ENCODE measurements at places on chromosomes 3 and 15.

DNA sequence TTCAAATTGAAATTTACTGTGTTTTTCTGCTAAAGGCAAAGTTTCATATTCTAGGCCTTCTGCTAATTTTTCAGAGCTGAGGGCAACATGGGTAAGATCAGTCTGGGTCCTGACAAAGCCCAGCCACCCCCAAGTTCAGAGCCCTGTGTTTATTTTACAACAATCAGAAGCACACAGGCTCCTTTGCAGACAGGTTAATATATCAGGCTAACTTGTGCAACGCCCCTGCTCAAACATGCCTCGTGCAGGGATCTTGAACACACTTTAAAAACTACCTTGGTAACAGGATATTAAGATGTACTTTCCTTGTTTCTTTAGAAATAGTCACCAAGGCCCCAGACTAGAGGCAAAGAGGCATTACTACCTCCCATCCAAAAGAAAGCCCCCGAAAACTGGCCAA is 64.0 kb downstream of the POLR2M start:
- DNase-seq: no peak

DNA sequence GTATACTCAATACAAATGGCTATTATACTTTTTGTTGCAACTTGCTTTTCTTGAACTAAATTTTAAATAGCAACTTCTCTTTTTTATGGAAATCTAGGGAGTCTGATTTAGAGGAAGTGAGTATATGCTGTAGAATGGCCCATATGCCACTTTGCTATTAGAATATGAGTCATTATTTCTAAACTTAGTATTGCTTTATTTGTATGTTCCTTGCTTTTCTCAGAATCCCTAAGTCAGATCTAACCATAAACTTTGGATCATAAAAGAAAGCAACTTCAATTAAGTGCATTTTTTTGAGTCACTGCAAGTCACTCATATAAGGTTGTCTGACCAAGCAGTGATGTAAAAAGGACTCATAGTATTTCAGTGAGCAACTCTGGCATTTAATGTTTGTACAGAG is 17.5 kb upstream of the SPTSSB start:
- no peak for DNase-seq

DNA sequence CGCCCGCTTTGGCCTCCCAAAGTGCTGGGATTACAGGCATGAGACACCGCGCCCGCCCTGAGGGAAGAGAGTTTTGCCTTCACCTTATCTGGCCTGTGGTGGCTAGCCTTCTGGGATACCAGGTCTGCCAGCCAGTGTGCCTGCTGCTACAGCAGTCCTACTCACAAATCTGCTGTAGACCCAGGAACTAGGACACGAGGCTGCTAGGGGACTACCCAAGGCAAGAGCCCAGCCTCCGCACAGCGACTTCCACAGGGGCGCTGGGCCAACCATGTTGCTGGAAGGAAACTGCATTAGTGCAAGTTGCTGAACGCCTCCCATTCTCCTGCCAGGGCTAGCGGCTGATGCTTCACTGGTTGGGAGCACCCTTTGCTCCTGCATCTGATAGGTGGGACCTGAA is 53.7 kb downstream of the DHX30 start:
- no peak for DNase-seq

- DNase-seq: no peak
Measured at GRCh38 chr3:47611576-47611975, 32.9 kb upstream of the CSPG5 start.

GRCh38 chr3:120879411-120879810 is 28.6 kb upstream of the STXBP5L start:
- DNase-seq: no peak

GRCh38 chr3:116176974-116177555 is 268.2 kb downstream of the LSAMP start:
- no peak for DNase-seq

DNA sequence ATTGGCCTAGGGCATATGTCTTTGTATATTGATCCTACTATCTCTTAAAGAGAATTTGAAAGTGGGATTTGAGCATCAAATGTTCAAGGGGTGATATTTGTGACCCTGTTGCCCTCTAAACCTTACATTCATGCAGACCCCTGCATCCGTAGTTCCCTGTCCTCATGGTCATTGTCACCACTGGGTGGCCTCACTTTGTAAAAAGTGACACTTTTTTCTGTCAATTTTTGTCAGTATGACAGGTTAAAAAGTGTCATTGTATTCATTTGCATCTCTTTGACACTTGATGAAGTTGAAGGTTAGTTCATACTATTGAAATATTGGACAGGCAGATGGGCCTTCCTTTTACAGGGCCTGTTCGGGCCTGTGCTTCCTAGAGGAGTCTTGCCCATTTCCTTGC is 12.3 kb upstream of the KLF15 start:
- DNase-seq: no peak

- no peak for DNase-seq
Measured at GRCh38 chr3:143720381-143720780, 127.9 kb downstream of the SLC9A9 start.

- DNase-seq: no peak
Measured at GRCh38 chr15:58217460-58217859, 79.3 kb downstream of the AQP9 start.

- DNase-seq: no peak
Measured at GRCh38 chr3:108292450-108292849, 3.9 kb upstream of the HHLA2 start.

- no peak for DNase-seq
Measured at GRCh38 chr15:100794008-100794407, 85.6 kb upstream of the ALDH1A3 start.

- peak; percentile 59 for DNase-seq
Measured at GRCh38 chr3:112136959-112137693, 4.1 kb upstream of the GCSAM start.

- DNase-seq: no peak
Measured at GRCh38 chr15:27061739-27062138, 90.8 kb downstream of the GABRG3 start.

DNA sequence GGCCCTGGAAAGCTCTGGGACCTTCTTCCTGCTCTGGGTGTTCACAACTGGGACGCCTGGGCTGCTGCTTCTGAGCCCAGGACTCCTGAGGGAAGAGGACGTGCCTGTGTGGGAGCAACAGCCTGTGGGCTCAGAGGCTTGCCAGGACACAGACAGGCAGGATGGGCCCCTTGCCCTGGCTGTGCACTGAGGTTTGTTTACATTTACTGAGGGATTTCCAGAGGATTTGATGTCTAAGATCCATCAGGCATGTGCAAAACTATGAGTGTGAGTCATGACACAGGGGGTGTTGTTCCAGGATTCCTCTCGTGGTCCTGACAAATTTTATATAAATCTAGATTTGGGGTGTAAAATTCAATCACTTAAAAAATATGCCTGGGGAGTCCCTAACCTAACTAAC is 10.6 kb downstream of the CCR9 start:
- DNase-seq: no peak

DNA sequence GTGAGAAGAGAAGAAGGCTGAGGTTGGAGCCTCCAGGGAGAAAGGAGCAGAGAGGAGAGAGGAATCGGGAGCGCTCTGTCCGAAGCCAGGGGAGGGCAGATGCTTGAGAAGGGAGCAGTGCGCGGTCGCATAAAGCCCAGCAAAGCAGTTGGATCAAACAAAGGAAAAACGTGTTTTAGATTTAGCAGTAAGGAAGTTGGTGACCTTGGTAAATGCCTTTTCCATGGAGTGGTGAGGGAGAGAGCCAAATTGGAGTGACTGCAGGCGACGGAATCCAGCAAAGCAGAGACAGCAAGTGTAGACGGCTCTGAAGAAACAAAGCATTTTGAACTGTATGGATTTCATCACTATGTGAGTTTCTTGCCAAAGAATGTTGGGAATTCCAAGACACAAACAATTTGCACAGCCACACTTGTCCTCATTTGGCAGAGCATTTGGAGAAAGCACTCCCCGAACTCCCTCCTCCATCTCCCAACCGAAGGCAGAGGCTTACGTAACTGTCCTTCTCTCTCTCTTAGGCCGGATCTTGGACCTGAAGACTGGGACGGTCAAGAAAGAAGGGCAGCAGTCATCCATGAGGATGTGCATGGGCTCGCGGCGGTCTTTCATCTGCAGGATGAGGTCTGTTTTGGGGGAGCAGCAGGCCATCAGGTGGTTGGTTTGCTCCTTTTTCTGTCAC is 103.6 kb downstream of the ARNT2 start:
- DNase-seq: no peak

DNA sequence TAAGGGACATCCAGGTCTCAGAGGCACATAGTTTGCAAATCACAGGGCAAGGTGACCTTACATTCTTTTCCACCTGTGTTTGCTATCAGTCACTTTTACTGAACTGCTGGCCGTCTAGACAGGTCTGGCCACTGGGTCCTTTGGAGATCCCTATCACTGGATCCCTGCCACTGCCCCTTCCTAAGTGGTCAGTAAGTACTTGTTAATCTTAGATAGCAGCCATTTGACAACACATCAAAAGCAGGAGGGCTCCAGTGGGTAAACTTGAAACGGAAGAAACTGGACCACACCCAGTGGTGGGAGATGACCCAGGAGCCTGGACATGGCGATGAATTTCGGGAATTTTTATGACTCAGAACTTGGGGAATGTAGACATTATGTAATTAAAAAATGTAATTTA is 28.9 kb upstream of the RASGRP1 start:
- no peak for DNase-seq

- no peak for DNase-seq
Measured at GRCh38 chr3:50472958-50473357, 30.5 kb downstream of the CACNA2D2 start.

DNA sequence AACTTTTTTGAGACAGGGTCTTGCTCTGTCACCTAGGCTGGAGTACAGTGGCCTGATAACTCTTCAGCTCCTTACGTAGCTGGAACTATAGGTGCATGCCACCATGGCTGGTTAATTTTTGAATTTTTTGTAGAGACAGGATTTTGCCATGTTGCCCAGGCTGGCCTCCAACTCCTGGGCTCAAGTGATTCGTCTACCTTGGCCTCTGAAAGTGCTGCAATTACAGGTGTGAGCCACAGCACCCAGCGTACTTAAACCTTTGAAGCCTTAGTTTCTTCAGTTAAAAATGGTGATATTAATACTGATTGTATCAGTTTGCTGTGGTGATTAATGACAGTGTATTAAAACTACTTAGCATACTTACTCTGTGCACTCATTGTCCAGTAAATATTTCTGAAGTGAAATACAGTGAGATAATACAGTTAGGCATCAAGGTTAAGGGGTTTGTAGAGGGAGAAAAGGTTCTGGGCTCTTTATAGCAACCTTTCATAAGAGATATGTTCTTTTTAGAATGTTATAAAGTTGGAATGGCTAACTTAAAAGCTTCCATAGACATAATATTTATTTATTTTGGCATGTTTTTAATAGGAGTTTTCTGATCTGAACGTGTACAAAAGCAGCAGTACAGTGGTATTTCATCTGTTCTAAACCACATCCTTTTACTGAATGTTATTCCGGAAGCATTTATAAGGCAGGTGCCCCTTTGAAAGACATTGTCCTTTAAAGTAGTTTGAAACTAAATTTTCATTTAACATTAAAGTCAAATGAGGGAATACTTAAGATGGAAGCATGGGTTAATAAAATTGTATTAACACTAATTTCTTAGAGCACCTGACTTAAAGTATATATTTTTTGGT is 23.6 kb downstream of the NCK1 start:
- DNase-seq: peak; percentile 27

GRCh38 chr3:17478673-17479072 is 263.8 kb downstream of the TBC1D5 start:
- no peak for DNase-seq

- no peak for DNase-seq
Measured at GRCh38 chr3:1348547-1348946, 255.7 kb downstream of the CNTN6 start.

- no peak for DNase-seq
Measured at GRCh38 chr3:104245981-104246380, 1120.7 kb upstream of the ALCAM start.

GRCh38 chr3:124566701-124567100 is 163.6 kb upstream of the UMPS start:
- no peak for DNase-seq

DNA sequence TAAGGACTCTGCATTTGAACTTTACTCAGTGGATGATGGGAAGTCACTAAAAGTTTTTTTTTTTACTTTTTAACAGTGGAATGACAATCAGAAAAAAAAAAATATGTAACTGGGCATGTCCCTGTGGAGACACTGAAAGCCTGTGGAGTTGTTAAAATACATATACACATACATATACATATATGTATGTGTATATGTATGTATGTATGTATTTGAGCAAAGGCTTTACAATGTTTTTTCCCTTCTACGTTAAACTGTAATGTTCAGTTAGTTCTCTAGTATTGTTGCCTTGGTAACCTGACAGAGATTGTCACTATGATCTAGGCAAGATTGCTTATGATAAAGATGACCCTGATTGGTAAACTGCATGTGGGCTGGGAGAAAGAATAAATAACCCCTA is 30.3 kb downstream of the NSUN3 start:
- no peak for DNase-seq

GRCh38 chr15:74233851-74234597 is 2.1 kb upstream of the CCDC33 start:
- no peak for DNase-seq

DNA sequence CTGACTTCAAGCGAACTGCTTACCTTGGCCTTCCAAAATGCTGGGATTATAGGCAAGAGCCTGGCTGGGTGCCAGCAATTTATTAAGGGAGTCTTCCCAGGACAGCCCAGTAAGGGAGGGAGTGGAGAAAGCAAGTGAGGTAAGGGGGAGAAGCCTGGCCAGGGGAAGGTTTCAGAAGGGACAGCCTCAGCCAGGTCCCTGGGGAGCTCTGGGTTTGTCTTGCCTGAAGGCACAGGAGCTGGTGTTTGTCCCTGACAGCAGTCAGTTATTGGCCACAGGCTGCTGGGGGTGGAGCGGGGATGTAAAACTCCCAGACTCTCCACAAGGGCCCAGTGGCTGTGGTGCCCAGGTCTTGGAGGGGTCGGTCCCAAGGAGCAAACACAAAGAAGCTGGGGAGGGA is 33.0 kb upstream of the CDCP1 start:
- DNase-seq: no peak

DNA sequence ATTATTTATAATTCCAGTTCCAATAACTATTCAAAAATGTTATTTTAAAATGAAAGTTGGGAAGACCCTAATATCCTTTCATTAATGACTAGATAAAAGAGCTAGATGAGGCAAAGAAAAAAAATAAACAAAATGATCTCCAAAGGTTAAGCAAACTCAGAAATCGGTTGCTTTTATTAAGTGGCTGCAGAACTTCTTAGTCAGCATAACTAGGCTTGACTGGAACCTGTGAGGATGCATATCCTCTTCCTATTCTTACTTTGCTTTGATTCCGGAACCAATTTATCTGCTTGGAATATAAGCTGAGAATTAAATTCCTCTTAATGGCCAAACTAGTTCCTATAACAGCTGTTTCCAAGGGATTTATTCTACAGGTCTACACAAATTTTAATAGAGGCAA is 10.7 kb downstream of the GAP43 start:
- no peak for DNase-seq

DNA sequence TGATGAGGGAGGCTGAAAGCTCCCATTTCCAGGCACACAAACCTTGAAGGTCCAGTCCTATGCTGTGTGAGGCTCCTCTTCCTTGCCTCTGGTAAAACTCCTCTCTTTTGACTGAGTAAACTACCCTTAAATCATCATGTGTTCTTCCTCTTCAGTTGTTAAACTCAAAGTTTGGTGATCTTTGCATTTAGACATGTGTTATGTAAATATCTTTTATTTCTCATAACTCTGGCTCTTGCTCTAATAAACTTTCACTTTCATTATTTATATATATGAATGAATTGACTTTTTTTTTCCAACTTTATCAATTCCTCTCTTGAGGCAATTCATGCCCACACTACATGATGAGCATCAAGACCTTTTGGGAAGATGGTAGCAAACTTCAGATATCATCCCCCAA is 26.6 kb downstream of the SUCNR1 start:
- DNase-seq: no peak
